ENCODE measurements at places on chromosomes 5 and 9.

DNA sequence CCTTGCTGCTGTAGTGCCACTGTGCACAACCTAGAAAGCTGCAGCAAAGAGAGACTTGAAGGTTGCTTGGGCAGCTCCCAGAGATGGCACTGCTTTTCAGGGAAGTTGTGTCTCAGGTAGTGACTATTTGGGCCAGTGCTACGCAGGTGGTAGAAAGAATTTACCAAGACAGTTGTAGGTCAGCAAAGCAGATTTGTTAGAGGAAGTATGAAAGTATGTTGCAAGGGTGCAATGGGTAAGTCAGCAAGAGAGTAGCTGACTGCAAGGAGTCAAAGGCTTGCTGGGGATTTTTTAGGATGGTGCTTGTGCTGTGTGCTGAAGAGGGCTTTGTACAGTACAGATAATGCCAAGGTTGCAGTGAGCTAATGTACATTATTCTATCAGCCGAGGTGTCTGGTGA is 33.5 kb upstream of the SPARC start:
- no peak for DNase-seq

DNA sequence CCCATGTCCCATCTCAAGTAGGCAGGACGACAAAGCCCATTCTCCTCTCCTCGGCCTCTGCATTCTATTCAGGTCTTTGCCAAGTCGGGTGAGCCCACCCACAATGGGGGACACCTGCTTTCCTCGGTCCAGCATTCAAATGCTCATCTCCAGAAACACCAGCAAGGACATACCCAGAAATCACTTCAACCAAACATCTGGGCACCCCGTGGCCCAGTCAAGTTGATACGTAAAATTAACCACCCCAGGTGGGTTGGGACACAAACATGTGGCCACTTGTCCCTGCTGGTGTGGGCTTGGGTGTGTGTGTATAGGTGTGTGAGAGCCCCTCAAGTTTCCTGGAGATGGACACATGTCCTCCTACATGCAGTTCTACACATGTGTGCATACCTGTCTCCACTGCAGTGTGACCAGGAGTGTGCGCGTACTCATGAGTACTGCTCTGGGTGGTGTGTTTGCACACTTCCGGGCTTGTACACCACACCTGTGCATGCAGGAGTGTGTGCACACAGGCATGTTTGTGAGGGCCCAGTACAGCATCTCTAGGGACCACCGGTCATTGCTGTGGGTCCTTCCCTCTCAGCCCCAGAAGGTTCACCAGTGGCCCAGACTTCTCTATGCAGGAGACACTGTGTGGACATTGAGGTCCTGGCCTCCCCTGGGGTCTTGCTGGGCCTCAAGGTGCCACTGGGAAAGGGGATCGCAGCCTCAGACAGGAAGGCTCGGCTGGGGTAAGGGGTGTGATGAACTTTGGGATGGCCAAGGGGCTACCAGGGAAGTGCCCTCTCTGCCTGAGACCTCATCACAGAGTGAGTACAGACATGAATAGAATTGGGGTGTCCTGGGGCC is 35.4 kb upstream of the RXRA start:
- DNase-seq, result no peak

- DNase-seq, result no peak
These were observed 224.6 kb downstream of the GABBR2 start for GRCh38 chr9:98484162-98484561.

DNA sequence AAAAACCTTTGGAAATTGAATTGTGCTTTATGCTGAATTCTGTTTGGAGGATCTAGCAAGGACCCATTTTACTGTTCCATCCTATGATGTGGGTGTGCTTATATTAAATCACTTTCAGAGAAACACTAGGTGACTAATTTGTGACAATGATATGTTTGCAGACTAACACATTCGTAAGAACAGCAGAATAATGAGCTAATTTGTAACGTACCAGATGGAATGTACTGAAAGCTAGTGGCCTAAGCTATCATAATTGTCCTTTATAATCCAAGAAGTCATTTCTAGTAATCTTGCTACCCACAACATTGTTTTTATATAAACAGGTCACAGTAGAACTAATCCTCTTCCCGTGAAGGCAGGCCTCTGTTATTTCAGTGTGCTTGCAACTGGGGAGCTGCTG is 292.5 kb downstream of the PDE4D start:
- no peak for DNase-seq

DNA sequence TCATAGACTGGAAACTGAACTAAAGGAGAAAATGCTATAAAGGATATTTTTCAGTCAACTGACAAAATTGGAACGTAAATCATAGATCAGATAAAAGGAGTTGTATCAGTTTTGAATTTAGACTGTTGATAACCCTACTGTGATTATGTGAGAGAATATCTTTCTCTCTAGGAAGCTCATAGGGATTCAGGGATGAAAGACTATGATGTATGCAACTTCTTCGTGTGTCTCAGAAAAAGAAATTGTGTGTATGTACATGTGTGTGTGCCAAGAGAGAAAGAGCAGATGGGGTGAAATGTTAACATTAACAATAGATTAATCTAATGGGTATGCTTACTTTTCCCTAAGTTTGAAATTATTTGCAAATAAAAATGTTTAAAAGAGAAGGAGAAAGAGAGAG is 30.7 kb upstream of the C5orf58 start:
- DNase-seq, result no peak

GRCh38 chr9:126558051-126558665 is 55.6 kb upstream of the LMX1B start:
- peak; percentile 74 for DNase-seq

- DNase-seq, result no peak
These were observed 302.1 kb upstream of the IRX4 start for GRCh38 chr5:2184563-2185540.

- DNase-seq, result no peak
These were observed 30.1 kb downstream of the GALNT10 start for GRCh38 chr5:154220625-154221024.

- DNase-seq, result no peak
These were observed 24.0 kb downstream of the CDKN2A start for GRCh38 chr9:21969951-21970799.

DNA sequence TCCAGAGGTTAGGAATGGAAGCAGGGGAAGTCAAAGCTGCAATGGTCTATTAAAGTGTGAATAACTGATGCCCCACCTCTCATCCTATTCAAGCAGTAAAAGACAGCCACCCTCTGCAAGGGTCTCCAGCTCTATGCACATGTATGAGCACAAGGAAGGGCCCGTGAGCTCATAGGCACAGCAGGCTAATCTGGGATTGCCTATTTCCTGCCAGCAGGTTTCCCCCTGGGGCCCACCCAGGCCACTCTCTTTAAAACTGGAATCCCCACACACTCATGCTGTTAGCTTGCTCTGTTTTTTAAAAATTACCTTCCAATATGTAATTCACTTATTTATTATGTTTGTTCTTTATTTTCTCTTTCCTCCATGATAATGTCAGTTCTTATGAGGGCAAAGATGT is 48.7 kb upstream of the ZNF366 start:
- DNase-seq, result no peak

DNA sequence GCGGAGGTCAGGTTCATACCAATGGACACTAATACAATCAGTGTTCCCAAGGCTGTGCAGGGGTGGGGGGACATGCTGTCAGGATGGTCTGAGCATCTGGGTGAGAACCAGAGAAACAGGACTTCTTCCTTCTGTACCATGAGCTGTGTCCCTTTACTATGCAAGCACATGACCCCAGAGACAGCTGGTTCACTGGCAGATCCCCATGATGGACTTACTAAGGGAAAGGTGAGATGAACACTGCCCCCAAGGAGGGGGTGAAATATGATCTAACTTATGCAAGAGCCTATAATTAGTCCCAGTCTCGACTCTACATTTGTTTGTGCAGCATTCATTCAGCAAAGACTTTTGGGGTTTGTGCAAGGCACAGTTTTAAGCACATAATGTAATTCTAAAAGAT is 91.4 kb downstream of the LIFR start:
- no peak for DNase-seq

- no peak for DNase-seq
These were observed 57.9 kb upstream of the SIMC1 start for GRCh38 chr5:176180339-176180738.

GRCh38 chr5:179923436-179923835 is 15.7 kb upstream of the TBC1D9B start:
- DNase-seq, result no peak

DNA sequence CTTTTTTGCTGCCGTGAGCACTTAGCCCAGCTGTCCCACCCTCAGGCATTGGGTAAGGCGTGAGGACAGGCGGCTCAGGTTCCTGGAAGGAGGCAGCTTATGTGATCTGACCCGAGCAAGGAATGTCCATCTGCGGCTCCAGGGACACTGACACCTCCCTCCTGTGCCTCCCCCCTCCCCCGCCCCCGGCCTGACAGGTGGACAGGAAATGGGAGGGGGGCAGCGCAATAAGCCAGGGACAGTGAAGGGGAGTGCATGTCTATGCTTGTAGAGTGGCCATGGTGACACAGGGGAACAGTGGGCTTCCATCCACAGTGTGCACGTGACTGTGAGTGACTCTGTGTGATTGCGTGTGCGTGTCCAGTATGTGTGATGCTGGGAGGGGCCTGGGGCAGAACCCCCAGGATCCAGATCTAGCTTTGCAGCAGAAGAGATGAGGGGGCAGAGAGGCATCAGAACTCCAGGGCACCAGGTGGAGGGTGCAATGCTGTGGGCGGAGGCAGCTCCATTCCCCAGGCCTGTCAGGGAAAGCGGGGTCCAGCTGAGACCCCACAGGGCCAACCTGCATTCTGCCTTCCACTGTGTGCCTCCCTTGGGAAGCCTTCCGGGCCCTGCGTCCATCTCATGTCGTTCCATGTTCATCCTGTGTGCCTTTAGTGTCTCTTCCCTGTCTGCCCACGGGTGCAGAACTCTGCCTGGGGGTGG is 30.5 kb downstream of the CNTFR start:
- no peak for DNase-seq

DNA sequence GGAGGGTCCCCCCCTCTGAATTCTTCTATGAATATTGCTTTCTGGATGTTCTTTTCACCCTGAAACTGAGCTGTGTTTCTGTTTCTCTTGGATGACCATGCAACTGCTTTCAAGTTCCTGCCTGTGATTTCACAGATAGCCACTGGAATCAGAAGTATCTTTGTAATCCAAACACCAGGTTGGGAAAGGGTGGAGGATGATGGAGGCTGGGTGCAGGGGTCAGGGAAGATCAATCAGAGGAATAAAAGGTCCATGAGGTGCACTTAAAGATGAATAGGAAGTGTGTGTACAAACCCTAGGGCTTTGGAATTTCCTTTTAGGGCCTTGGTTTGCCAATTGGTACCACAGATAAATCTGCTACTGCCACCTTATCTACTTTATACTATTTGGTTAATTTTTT is 68.2 kb upstream of the AGXT2 start:
- no peak for DNase-seq

GRCh38 chr5:72179028-72179815 is 71.9 kb downstream of the MAP1B start:
- DNase-seq, result no peak

DNA sequence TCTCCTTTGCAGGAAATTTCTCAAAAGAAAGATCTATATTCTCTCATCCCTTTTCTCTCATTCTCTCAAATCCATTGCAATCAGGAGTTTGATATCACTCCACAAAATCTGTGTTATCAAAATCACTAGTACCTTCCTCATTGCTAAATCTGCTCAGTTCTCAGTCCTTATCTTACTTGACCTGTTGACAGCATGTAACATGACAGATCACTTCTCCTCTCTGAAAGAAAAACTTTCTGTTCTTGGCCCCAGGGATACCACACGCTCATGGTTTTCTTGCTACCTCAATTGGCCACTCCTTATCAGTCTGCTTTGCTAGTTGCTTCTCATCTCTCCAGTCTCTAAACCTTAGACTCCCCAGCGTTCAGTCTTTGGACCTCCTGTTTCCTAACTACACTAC is 22.1 kb downstream of the SRP19 start:
- no peak for DNase-seq

DNA sequence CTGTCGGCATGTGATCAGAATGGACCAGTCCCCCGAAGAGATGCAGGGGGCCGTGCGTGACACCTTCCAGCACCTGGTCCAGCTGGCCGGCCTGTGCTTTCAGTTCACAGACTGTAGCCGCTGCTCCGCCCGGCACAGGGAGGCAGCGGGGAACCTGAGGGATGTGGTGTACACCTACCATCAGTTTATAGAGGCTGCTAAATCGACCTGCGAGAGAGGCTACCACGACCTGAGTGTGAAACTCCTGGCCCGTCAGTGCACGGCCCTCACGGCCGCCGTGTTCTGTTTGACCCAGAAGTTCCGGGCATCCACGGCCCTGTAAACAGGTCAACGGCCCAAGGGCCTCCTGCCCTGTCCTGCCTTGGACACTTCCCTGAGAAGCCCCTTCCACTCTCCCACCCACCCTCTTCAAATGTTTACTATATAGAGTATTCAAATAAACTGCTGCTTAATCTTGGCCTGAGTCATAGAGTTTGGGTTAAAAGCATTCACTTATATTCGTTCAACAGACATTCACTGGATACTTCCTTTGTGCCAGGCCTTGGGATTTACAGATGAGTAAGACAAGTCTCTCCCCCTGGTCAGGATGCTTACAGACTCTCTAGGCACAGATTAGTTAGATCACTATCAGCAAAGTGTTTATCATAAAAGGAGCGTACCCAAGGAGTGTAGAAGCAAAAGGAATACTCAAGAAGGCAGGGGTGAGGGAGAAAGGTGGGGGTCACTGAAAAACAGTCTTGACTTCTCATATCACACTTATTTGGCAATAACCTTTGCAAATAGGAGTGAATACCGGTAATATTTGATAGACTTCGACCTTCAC is 6.9 kb upstream of the TRMT10B start:
- no peak for DNase-seq

- no peak for DNase-seq
These were observed 250.3 kb downstream of the ZSWIM6 start for GRCh38 chr5:61582205-61582820.
